COLO829 (cell line): ENCODE measurements at places on chromosomes 12 and 14.
A peak's percentile ranks its signal among the peaks of the same experiment; 100 is the strongest.

- no peak for DNase-seq
Observed at GRCh38 chr12:81809829-81810595, 50.9 kb upstream of the PPFIA2 start.

DNA sequence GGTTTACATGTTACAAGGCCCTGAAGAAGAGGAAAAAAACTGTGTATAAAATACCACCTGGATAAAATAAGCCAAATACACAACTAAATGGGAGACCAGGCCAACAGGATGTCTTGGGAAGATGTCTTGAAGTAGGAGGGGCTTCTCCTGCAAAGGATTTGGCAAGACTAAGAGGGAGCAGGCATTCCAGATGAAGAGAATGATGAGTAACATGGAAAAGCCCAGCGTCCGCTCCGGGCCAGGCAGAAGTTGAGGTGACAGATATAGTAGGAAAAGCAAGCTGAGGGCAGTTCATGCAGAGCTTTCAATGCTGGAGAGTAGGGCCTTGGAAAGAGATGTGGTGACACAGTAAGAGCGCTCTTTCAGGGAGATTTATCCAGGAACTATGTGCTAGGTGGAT, 16.1 kb upstream of the EIF4B start:
- no peak for DNase-seq

- peak; percentile 87 for DNase-seq
Observed at GRCh38 chr12:65695113-65695865, 129.0 kb upstream of the HMGA2 start.

GRCh38 chr14:65321370-65321875, 91.1 kb upstream of the FUT8 start:
- DNase-seq: no peak

- no peak for DNase-seq
Observed at GRCh38 chr14:101973356-101973755, 9.0 kb downstream of the DYNC1H1 start.

DNA sequence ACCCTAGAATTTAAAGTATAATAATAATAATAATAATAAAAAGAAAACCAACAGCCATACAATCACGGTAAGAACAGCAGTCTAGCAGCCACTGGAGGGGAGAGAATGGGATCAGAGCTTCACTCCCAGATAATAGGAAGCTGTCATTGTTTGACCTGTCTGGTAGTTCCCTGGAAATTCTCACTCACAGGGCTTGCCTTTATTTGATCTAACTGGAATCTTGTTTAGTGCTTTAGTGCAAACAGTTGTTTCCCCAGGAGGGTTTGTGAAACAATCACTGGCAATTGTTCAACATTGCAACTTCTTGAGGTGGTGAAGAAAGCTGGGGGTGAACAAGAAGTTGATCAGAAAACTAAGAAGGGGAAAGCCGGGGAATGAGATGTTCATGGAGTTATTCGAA, 68.7 kb upstream of the PTCSC3 start:
- no peak for DNase-seq

GRCh38 chr14:102949801-102950451, 27.5 kb downstream of the AMN start:
- DNase-seq: no peak

DNA sequence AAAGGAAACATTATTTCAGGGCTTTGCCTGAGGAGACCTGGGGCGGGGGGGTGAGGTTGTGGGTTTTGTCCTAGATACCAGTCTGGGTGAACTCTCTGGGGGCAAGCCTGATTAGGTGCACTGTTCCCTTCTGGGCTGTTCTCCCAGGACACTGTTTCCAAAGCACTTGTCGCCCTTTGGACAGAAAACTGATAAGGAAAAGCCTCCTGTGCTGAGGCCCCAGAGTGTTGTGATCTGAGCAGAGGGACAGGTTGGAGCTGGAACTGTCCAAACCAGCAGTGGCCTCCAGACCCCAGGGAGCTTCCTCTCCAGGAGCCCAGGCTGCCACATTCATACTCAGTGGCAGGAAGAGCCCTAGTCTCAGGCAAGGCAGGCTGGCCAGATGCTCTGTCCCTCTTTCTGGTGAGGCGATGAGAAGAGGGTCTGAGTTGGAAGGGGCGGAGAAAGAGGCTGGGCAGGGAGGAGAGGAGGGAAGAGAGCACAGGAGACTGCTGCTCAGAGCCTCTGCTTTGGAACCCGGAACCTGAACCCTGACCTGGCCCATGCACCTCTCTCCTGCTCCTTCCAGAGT, 1.9 kb downstream of the GALNT16 start:
- DNase-seq: no peak

DNA sequence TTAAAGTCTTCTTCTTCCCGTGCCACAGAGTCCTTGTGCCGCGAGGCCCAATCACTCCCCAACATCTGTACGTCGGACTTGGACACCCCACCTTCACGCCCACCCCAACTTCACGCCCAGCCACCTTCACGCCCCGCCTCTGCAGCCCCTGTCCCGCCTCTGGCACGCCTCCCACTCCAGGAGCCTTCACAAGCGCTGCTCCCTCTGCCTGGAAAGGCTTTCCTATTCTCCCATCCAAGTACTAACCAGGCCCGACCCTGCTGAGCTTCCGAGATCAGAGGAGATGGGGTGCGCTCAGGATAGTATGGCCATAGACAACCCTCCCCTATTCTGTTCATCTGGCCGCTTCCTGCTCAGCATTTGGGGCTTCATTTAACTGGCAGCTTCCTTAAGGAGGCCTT, 17.3 kb upstream of the EIF5 start:
- DNase-seq: no peak

DNA sequence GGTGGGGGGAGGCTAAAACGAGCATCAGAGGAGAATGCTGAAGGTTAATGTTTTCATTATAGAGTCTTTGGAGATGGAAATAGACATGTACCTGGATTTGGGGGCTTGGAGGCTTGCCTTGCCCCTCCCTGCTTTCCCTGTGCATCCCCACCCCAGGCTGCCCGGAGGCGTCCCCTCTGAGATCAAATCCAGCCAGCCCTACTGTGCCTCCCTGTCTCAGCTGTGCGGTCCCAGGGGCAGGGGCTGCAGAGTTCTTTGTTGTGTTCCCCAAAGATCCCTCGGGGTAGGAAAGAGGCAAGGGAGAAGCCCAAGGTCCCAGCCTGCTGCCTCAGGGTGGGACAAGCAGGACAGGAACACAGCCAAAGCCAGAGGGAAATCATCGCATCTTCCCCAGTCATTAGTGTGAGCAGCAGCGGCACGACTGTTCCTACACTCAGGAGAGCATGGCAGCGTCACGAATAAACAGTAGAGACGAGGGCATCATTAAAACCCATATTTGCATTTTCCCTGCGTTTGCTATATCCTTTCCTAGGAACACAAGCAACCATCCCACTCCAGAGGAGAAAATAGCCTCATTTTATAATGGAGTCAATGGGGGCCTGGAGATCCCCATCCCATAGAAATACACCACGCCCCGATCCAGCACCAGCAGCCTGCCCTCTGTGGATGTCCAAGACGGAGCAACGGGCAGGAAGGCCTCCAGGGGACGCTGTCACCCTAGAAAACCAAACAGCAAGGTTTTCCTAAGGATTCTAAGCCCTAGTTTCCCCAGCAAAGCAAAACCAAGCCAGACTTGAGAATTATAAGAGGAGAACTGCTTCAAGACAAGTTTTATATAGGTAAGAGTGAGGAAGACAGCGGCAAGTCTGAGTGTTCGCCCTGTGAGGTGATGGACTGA, 32.4 kb downstream of the ANO2 start:
- peak; percentile 20 for DNase-seq
